Activated effector memory CD4-positive, alpha-beta T cell treated with Interleukin-2 at 50 U/mL for 16 hours (primary cell): ENCODE measurements at places on chromosomes 7 and 10.

DNA sequence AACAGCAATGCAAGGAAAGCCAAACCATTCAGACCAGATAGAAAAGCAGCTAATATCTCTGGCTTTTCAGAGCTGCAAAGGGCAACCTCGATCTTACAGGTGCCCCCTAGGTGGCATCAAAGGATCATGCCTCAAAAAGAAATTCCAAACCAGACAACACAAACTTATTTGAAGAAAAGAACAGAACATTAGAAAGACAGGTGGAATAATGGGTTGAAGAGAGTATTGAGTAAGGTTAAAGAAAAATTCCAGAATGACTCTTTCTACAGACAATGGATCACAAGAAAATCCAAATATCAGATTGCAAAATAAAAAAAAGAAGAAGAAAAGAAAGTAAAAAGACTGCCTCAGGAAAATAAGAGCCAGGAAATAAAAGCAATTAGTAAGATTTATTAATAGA, 213.7 kb downstream of the ELMO1 start:
- no peak for DNase-seq

DNA sequence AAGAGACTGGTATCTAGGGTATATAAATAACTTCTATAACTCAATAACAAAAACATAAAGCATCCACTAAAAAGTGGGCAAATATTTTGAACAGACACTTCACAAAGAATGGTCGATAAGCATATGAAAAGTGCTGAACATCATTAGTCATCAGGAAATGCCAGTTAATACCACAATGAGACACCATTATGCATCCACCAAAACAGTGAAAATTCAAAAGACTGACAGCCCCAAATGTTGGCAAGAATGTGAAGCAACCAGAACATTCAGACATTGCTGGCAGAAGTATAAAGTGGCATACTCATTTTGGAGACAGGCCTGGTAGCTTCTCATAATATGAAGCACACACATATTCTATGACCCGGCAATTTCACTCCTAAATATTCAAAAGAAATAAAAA, 26.5 kb upstream of the GSAP start:
- no peak for DNase-seq

DNA sequence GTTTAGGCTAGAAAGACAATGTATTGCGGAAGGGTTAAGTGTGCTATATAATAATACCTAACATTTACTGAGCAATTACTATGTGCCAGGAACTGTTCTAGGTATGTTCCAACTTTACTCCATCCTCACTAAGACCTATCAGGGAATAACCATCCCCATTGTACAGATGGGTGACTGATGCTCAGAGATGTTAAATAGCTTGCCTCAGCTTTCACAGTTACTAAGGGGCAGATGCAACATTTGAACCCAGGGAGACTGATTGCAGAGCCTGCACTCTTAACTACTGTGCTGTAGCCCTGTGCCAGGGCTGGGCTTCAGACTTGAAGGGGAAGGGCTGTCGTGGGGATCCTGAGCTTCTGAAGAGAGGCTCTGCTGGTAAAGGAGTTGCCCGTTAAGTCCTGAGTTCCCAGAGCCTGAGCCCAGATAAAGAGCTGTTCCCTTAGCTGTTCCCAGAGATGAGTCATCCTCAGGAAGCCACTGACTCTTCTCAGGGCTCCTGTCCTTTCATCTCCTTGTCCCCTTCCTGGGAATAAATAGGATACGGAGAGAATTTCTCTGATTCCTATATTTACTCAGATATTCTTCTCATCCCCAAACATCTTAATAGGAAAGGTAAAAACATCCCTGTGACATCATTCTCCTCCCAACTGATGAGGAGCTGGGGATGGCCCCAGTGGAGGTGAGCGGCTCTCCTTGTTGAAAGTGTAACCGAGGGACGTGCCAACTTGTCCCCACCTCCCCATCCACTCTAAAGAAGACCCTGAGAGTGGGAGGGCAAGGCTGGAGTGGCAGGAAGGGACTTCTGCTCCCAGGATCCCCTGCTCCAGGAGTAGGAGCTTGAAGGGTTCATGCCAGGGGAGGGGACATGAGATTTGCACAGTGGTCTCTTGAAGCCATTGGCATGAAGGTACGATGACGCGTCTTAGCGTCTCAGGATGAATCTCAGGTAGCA, 28.0 kb upstream of the HABP2 start:
- no peak for DNase-seq

- no peak for DNase-seq
These were observed 45.5 kb upstream of the PIK3CG start for GRCh38 chr7:106819546-106819945.

GRCh38 chr7:31126976-31127375, 74.9 kb downstream of the ADCYAP1R1 start:
- no peak for DNase-seq

- DNase-seq, result no peak
These were observed 363.7 kb downstream of the DPP6 start for GRCh38 chr7:154415709-154416399.

DNA sequence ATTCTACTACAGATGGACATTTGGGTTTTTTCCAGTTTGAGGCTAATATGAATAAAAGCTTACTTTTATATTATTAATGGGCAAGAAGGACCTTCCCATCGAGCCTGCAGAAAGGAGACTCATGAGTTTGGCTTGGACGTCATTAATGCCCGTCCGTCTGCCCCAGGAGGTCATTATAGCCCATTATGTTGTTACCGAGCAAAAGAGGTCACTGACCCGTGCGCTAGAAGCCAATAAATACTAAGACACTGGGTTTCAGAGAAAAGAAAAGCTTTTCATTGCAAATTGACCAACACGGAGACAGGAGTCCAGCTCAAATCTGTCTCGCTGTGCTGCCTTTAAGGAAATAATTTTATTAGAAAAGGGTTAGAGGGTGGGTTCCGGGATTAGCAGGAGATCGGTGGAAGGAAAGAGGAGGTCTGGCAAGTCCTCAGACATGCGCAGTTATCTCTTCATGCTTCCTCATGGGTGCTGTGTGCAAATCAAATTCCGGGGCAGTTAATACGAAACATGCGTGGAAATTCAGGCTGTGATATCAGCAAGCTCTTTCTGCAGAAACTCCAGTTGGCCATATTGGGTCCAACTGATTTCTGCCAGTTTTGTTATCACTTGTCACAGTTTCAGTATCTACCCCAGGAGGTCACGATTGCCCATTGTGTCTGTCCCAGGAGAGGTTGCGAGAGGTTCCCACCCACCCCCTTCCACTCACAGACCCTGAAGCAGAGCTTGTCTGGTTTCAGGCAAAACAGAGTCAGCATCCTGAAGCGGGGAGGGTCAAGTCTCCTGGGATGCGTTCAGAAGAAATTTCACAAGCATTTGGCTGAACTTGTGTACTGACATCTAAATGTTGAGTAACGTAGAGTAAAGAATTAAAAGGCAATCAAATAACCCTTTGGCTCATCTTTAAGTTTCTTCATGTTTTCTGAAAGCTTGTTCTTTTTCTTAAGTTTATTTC, 1.1 kb upstream of the GALNTL5 start:
- DNase-seq, result no peak

DNA sequence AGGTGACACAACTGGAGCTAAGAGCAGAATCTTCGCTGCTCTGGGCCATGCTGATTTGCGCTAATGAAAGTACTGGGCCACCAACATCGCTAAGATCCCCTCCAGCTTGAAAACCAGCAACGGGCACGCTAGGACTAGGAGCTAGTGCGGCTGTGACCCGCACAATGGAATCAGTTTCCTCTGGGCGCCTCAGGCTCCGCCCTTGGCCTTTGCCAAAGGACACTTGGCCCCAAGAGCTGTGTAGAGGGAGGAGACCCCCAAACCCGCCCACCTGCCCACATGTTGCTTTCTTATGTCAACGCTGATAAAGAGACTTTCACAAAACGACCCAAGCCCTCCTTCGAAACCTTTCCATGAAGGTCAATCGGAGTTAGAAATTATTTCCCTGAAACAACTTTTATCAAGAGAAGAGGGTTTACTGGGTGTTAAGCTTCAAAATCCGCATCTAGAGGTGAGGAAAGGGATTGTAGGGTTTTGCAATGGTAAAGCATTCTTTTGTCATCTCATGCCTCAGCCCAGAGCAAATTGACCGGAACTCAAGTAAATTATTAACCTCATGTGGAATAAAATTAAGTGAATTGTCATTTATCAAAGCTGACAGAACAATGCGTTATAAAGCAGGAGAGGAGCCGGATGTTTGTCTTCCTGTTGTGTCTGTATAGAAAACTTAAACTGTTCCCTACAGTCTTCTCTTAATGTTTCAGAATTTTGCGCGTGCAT, 9.4 kb downstream of the ABCB5 start:
- no peak for DNase-seq

- DNase-seq, result no peak
These were observed 13.6 kb downstream of the TTYH3 start for GRCh38 chr7:2645274-2645868.

GRCh38 chr7:157769086-157769485, 432.3 kb downstream of the DNAJB6 start:
- DNase-seq, result no peak

DNA sequence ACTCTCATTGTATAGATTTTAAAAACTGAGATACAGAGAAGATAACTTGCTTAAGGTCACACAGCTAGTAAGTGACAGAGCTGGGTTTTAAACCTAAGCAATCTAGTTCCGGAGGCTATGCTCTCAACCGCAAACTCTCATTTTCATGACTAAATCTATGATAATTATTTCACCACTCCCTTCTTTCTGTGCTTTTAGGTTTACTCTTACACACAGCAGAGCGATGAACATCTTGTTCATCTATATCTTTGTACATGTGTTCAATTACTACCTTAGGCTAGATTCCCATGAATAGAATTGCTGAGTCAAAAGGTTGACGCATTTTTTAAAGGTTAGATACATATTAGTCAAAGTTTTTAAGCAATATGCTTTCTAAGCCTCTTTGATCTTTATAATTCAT, 154.8 kb downstream of the CHN2 start:
- no peak for DNase-seq

DNA sequence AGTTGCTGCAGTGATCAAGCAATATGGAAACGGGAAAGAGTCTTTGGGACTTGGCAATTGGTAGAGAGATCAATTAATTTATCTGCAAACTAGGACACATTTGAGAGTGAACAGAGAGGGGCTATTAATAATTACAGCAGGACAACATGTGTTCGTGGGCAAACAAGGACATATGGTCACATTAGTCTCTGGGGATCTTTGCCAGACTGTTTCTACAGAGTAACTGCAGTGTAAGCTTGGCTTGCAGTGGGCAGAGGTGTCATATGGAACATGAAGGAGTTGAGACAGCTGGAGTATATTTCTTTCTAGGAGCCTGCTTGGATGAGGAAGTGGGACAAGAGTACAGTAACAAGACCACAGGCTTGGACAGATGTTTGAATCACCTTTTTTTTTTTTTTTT, 232.1 kb upstream of the LYZL1 start:
- no peak for DNase-seq

DNA sequence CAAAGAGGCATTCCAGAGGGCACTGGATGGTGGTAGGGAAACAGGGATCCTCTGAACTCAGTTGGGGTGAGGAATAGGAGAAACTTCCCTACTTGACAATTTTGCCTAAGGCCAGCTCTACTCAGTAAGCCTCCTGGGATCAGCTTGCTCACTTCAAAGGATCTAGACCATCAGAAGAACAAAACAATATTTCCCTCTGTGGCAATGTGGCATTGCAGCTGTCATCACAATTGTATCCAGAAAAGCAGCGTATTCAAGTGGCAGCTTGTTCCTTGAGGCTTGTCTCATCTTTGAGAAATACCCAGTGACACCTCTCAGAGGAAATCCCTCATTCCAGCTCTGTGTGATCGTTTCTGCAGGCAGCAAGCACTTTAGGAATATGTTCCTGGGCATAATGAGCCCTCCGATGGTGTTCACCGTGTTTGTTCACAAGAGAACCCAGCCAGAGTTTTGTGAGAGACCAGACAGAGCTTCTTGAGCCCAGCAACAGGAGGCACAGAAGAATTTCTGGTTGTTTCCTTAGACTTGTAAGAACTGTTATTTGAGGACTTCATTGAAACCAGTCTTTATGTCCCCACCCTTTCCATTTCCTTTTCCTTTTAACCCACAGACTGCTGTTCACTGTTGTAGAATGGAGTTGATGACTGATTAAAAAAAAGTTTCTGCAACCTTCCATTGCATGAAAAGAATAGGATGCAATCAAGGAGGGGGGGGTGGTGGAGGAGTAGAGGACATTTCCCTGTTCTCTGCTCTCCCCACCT, 747.3 kb downstream of the LRMDA start:
- DNase-seq, result no peak

DNA sequence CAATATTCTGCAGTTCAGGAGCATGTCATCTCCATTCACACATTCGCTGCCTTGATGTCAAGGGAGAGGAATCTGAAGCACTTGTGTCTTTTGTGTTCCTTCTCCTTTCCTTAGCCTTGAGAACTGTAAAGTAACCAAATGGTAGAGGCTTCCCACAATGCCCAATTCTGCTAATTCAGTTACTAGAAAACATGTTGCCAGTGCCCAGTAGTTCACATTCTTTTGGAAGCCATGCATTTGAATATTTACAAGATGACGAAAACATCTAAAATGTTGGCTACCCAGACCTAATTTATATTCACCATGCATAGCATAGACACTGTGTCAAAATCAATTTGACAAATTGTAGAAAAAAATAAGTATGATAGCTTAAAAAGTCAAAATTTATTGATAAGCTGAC, 852.7 kb upstream of the PHF14 start:
- no peak for DNase-seq

- no peak for DNase-seq
These were observed 64.5 kb downstream of the MCMBP start for GRCh38 chr10:119807960-119808697.

- DNase-seq, result no peak
These were observed 177.8 kb downstream of the NEURL1 start for GRCh38 chr10:103671126-103671895.

- DNase-seq, result no peak
These were observed 71.5 kb downstream of the ZMIZ1 start for GRCh38 chr10:79140085-79140793.

- DNase-seq, result no peak
These were observed 342.6 kb upstream of the ZMIZ1 start for GRCh38 chr10:78726171-78726570.

DNA sequence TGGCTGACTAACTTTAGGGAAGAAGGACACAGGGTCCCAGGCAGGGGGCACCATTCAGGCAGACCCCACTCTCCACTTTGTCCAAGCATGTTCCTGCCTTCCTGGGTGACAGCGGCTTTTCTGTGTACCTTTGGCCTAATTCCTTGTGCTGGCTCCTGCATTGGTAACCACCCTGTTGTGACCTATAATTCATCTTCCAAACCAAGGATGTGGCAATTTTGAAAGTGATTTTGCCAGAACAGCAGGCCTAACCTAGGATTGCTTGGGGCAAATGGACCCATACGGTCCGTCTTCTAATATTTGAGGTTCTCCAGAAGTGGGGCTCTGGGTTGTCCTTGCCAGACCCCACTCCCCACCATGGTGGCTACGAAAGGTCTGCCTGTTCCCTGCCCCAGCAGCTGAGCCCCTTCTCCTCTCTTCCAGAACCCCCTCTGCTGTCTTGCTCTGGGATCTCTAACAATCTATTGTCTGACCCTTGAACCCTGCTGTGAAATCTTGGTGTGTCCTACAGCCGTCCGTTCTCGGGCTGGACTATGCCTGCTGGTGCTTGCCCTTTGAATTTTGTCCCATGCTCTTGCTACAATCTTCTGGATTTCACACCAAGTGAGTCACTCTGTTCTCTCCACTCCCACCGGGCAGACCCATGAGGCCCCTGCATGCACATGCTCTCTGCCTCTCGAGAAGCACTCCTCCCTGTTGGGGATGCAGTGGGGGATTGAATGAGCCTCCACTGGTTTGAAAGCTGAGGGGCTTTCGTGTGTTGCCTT, 316.0 kb downstream of the CXCL12 start:
- DNase-seq, result no peak

- no peak for DNase-seq
These were observed 304.4 kb upstream of the C7orf33 start for GRCh38 chr7:148286150-148286549.
